ENCODE measurements at places on chromosomes 1 and 21.

DNA sequence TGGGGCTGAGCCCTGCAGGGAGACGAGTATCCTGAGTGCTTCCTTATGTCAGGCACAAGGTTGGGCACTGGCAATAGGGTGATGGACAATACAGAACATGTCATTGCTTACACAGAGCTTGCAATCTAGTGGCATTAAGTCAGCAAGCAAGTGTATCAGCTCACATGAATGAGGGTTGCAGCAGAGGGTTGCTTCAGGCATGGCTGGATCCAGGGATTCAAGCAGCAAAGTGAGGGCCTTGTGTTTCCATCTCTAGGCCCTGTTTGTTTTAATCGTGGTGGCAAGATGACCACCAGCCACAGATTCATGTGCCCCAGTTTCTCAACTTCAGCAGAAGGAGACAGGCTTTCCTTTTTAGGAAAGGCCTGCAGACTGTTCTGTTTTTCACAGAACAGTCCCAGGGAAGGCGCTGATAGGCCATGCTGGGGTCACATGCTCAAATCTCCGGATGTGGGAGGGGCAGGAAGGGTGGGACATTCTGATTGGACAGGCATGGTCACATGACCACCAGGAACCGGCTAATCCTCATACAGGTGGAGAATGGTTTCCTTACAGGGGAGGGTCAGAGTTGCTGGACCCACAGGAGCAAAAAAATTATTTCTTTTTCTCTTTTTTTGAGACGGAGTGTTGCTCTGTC lies 14.4 kb downstream of the PLOD1 start:
- peak; percentile 40 for DNase-seq

DNA sequence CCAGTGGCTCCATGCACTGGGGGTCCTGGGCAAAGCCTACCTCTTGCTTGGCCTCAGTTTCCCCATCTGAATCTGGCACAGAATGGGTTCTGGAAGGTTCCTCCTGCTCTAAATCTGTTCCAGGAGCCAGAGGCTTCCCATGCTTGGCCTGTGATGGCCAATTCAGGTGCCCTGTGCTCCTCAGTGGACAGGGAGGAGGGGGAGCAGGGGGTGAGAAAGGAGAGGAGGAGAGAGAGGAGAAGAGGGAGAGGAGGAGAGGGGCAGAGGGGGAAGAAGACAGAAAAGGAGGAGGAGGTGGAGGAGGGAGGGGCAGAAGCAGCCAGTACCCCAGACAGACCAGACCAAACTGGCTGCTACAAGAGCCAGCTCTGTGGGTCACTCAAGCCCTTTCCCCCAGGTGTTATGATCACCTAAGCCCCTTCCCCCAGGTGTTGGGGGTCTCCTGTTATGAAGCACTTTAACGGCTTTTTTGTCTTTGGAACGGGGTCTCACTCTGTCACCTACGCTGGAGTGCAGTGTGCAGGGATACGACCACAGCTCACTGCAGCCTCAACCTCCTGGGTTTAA lies 43.7 kb downstream of the TRIM11 start:
- no peak for DNase-seq

DNA sequence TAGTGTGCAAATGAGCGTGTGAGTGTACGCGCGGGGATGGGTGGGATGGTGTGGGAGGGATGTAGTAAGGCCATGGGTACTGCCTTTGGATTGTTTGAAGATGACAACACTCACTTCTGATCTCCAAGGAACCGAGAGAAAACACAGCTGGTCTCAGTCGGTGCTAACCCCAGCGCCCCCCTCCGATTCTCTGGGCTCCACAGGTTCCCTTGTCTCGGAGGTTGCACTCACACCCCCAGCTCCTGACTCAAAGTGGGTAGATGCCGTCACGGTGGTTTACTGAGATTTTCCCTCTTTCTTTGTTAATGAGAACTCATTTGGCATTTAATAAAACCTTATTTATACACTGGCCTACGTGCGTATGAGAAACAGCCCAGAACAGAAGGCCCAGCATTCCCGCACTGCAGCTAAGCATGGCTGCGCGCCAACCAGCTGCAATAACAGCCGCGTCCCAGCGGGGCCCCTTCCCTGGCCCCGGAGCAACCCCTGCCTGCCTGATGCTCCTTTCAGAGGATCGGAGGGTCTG lies 25.8 kb downstream of the ABCA4 start:
- peak; percentile 81 for DNase-seq

DNA sequence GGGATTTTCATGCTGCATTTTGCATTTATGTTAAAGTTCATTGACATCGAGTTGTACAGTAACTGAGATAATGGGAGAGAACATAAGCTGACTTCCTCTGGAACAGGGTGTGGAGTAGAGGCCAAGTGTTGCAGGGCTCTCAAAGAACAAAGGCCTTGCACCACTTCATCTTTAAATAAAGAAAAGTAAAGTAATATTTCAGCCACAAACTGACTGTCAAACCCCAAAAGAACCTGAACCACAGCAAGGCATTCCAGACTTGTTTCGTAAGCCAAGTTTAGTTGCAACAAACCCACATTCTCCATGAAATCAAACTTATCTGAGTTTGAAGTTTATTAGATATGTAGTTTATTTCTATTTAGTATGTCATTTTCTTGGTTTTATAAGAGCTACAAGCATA lies 19.1 kb upstream of the HMGCS2 start:
- no peak for DNase-seq

DNA sequence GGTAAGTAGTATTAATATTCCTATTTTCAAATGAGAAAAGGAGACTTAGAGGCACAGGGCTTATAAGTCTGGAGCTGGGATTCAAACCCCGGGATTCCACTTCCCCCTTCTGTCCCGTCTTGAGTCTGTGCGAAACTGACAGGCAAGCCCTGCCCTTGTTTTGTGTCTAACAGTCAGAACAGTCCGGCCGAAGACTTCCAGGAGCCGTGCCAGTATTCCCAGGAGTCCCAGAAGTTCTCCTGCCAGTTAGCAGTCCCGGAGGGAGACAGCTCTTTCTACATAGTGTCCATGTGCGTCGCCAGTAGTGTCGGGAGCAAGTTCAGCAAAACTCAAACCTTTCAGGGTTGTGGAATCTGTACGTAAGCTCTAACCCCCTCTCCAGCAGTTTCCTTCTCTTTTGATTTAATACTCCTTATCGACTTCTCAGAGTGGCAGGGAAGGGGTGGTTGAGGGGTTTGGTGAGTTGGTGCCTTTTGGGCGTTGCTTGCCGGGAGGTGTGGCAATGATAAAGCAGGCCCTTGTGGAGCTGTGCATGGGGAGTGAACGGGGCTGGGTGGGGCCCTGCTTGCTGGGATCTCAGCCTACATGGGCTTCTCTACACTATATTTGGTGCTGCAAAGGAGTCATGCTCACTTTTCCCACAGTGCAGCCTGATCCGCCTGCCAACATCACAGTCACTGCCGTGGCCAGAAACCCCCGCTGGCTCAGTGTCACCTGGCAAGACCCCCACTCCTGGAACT lies 29.4 kb downstream of the IL6R start:
- peak; percentile 84 for DNase-seq

- DNase-seq = no peak
Observed at GRCh38 chr1:48996311-48996710, 219.6 kb upstream of the BEND5 start.

- peak; percentile 78 for DNase-seq
Observed at GRCh38 chr1:181166377-181167196, 78.1 kb downstream of the IER5 start.

DNA sequence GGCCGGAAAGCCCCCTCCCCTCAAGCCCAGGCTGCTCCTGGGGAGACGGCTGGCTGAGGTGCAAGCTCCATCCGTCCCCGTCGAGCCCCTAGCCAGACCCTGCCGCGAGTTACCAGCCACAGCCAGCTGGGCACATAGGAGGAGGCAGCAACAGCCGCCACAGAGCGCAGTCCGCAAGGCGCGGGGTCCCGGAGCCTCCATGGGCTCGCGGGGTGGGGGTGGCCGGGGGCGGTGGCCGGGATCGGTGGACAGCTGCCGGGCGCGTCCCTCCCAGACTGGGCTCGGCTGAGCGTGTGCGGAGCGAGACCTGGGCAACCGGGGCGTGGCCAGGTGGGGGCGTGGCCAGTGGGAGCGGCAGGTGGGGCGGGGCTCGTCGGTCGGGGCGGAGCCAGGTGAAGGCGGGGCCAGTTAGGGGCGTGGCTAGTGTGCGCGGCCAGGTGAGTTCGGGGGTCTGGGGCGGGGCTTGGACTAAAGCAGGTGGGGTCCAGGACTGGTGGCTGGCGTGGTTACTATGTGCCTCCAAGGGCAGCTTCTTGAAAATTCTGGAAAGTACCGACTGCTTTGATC lies at the start of gene CD164L2:
Gene CD164L2, minus strand, starts transcription at position 295 of the 567 bp plus-strand sequence. Its CDS starts 94 bp downstream, at position 201.
- no peak for DNase-seq

DNA sequence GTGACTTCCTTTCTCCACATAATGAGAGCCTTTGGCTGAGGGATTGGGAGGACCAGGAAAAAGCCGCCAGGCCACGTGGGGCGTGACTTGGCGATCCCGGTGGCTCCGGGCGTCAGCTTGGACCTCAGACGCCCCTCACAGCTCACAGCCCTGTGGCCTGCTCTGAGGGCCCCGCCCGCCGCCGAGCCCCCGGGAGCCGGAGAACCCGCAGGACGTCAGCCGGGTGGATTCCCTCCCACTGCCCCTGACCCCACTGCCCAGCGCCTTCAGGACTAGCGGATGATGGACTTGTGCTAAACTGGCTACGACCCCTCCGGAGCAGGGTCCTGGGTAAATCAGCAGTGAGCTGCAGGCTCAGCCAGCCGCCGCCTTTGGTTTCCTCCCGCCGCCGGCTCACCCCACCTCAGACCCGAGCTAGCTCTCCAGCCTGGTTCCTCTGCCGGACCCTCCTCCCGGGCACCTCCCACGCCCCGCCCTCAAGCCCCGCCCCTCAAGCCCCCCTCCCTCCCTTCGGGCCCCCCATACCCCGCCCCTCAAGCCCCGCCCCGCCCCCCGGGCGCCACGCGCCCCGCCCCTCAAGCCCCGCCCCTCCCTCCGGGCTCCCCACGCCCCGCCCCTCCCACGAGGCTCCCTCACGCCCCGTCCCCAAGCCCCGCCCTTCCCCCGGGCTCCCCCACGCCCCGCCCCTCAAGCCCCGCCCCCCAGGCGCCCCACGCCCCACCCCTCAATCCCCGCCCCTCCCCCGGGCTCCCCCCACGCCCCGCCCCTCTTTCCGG lies 10.0 kb upstream of the FAAP20 start:
- peak; percentile 72 for DNase-seq

- no peak for DNase-seq
Observed at GRCh38 chr1:31064111-31064717, 1.3 kb downstream of the PUM1 start.

DNA sequence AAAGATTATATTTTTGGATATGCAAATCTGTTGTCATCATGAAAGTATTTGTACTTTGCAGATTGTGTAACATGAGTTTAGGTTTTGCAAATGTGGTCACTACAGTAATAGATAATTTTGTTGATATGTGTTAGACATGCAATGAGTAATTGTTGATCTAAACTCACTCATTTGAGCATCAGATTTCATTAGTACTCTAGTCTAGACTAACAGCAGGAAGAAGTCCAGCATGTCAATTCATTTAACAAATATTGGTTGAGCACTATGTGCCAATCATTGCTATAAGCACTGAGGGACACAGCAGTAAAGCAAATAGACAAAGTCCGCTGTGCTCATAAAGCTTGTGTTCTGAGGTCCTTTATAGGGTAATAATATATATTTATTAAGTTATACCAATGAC lies 350.0 kb downstream of the USP25 start:
- DNase-seq = peak; percentile 59

DNA sequence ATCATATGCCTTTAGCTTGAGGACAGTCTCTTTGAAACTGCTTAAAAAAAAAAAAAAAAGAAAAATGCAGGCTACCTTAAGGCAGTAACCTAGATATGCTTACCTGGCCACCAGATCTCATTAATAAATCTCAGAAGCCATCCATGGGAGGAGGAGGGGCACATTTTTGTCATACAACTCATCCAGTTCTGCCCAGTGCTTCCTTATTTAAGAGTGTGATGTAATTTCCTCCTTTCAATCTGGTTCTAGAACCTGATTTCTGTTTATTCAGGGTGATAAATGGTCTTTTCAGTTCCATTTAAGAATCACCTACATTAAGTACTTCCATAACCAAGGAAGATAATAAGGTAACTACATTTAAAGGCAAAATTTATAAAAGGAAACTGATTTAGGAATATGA lies 6.1 kb downstream of the ERRFI1 start:
- DNase-seq = peak; percentile 73

DNA sequence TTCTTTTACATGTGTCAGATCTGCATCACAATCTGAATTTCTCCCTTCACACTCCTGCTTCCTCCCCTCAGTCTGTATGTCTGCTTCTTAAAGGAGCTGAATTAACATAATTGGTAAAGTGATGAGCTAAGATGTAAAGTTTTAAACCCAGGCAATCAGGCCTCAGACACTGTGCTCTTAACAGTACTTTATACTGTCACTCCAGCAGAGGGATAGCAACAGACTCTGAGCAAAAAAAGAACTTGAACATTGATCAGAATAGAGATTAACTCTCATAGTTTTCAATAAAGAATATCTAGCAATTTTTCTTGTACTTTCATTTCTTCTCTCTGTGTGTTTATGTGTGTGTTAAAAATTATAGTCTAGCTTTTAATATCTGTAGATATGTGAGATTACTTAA lies 110.3 kb downstream of the DUSP10 start:
- DNase-seq = no peak

DNA sequence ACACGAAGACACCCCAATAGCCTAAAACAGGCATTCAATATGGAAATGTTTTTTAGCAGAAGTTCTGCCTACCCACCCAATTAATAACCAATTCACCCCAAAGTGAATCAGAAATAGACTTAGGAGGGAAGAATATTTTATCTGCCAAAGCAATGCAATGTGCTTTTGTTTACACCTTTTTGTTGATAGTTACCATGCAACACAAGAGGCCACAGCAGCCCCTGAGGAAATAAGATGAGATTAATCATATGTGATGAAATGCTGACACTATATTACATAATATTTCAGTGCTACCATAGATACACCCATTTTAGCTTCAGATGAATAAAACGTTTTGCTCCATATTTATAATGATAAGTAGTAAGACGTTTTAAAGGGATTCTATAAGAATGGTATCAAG lies 60.9 kb upstream of the RGS2 start:
- DNase-seq = peak; percentile 15

- DNase-seq = peak; percentile 58
Observed at GRCh38 chr1:223704921-223705878, 7.1 kb upstream of the CAPN2 start.

DNA sequence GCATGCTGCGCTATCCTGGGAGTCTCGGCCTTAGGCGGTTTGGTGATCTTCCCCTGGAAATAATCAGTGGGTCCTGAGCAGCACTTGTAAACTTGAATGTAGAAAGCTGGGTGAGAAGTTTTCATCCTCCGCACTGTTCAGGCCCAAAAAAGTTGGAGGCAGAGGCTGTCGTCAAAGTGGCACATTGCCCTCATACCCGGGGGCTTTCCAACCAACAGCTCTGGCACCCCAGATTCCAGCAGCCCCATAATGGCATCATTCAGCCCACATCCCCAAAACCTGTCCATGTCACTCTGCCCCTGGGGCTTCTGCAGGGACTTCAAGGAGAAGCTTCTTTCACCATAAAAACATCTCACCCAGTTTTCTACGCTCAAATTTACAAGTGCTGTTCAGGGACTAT lies 59.3 kb downstream of the TOR1AIP2 start:
- DNase-seq = no peak

DNA sequence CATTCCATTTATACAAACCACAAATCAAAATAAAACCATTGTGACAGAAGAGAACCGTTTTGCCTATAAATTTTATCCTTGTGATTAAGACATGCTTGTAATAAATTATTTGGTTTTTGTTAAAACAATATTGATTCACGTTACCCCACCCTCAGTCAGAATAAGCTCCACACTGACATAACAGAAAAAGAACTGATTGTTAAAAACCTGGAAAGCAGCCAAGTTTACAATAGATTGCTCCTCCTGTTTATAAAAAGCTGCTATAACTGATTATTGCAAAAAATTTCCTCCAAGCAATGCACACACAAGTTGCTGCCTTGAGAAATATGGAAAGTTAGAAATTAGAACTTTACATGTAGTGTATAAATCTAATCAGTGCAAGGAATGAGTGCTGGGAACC lies 263.5 kb downstream of the SETD4 start:
- no peak for DNase-seq

Measured in fibroblast of skin of back (primary cell).